Heart left ventricle (tissue), 16 donors: ENCODE measurements at places on chromosomes 6 and 20. TPM values are rescaled to one million over a fixed set of nuclear protein-coding genes. Genes with fewer than 3 reads are reported as not detected.

- H3K36me3 ChIP-seq: no peaks in the 10 kb centered on the region
- peaks cover 13% of the 10 kb centered on the region for H3K4me1 ChIP-seq
- no peaks in the 10 kb centered on the region for H3K27me3 ChIP-seq
- no peak overlapping the region for H3K4me3 ChIP-seq
These were observed 244.7 kb upstream of the BTBD3 start for GRCh38 chr20:11672959-11673358.

The SIRPB2 gene
- total RNA-seq: 1.9 TPM

DNA sequence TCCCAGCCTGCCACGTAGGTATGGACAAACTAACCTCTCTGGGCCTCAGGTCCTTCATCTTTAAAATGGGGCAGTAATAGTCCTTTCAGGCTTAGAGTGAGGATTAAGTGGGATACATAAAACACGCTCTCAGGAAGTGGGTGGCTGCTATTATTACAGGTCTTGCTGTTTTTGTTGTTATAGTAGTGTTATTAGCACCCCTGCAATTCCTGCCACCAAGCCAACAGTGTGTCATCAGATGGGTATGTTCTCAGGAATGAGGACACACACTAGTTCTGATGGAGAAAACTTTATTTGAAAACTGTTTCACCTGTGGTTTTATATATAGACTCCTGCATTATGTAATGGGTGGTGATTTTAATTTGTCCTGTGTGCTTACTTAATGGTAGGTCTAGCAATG, 131.7 kb downstream of the LRRC1 start:
- no peaks in the 10 kb centered on the region for H3K27me3 ChIP-seq
- H3K36me3 ChIP-seq: peaks cover 10% of the 10 kb centered on the region
- no peak overlapping the region for H3K4me3 ChIP-seq
- DNase-seq: no peak

DNA sequence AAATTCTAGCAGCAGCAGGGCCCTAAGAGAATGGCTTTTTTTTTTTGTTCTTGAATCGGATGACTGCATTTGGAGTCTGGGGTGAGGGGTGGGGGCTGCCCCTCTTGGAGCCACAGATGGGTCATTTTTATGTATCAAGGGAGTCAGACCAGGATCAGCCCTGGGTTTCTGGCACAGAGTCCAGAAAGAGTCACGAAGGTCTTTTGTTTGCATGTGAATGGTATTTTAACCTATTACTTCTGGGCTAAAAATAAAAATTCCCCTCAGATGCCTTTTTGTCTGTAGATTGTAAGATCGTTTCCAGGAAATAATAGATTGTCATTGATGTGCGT, 72.5 kb downstream of the PHACTR3 start:
- no peak overlapping the region for H3K4me3 ChIP-seq
- no peaks in the 10 kb centered on the region for H3K36me3 ChIP-seq
- no peak overlapping the region for H3K27ac ChIP-seq
- no peak for DNase-seq

- no peak overlapping the region for H3K4me3 ChIP-seq
- no peaks in the 10 kb centered on the region for H3K27me3 ChIP-seq
- no peaks in the 10 kb centered on the region for H3K36me3 ChIP-seq
- peak overlapping the region; percentile 75 for H3K27ac ChIP-seq
- peaks cover 27% of the 10 kb centered on the region for H3K4me1 ChIP-seq
These were observed 30.9 kb upstream of the NEDD9 start for GRCh38 chr6:11263291-11263775.

- no peak overlapping the region for H3K27ac ChIP-seq
- H3K27me3 ChIP-seq: no peaks in the 10 kb centered on the region
- H3K4me1 ChIP-seq: no peaks in the 10 kb centered on the region
- no peaks in the 10 kb centered on the region for H3K36me3 ChIP-seq
- H3K4me3 ChIP-seq: no peak overlapping the region
These were observed 183.9 kb downstream of the DLL1 start for GRCh38 chr6:170106906-170107525.

- no peak for DNase-seq
- no peaks in the 10 kb centered on the region for H3K4me1 ChIP-seq
- H3K4me3 ChIP-seq: no peak overlapping the region
- H3K36me3 ChIP-seq: no peaks in the 10 kb centered on the region
These were observed 12.9 kb downstream of the FARS2 start for GRCh38 chr6:5274231-5274630.

DNA sequence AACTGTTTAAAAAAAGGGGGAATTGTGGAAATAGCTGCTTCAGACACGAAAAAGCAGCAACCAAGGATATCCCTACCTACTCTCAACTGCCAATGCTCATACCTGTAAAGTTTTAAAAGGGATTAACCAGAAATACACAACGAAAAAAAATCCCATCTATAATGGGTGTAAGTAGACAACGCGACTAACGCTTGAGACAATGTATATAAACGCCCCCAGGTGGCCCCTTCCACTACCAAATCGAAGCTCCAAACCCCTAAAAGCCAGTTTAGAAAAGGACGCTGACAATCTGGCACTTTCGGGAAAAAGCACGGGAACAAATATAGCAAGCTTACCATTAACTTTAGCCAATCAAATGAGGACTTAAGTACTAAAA, 94.5 kb upstream of the BTN3A2 start:
- peaks cover 17% of the 10 kb centered on the region for H3K4me1 ChIP-seq
- DNase-seq: no peak
- no peaks in the 10 kb centered on the region for H3K36me3 ChIP-seq
- H3K4me3 ChIP-seq: no peak overlapping the region
- H3K27ac ChIP-seq: no peak overlapping the region

GRCh38 chr6:90818163-90818562, 231.3 kb upstream of the MAP3K7 start:
- H3K36me3 ChIP-seq: no peaks in the 10 kb centered on the region
- no peak overlapping the region for H3K27ac ChIP-seq
- no peak overlapping the region for H3K4me3 ChIP-seq
- no peaks in the 10 kb centered on the region for H3K4me1 ChIP-seq

The LIME1 gene
- total RNA-seq: 2.8 TPM

DNA sequence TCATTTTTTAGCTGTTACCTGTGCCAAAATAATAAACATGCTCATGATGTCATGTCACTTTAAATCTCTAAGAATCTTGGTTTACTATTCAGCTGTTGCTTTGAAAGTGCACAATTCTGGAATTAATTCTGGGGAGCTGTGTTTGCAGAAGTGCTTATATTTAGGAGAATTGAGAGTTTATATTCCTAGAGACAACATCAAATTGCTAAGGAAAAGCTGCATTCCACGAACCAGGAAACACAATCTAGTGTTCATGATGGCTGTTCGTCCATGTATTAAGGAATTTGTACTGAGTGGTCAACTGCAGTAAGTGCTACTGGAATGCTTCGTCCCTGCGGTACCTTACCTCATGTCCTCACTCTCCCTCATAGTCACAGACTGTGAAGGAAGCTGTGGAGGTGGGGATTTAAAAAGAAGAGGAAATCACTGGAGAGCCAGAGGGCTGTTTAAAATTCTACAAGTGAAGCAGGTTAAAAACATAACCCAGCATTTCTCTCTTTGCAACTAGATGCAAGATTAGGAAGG, 161.0 kb downstream of the TRMT11 start:
- H3K4me3 ChIP-seq: no peak overlapping the region
- H3K27me3 ChIP-seq: peaks cover 12% of the 10 kb centered on the region
- no peak for DNase-seq
- H3K36me3 ChIP-seq: no peaks in the 10 kb centered on the region
- H3K4me1 ChIP-seq: no peaks in the 10 kb centered on the region

DNA sequence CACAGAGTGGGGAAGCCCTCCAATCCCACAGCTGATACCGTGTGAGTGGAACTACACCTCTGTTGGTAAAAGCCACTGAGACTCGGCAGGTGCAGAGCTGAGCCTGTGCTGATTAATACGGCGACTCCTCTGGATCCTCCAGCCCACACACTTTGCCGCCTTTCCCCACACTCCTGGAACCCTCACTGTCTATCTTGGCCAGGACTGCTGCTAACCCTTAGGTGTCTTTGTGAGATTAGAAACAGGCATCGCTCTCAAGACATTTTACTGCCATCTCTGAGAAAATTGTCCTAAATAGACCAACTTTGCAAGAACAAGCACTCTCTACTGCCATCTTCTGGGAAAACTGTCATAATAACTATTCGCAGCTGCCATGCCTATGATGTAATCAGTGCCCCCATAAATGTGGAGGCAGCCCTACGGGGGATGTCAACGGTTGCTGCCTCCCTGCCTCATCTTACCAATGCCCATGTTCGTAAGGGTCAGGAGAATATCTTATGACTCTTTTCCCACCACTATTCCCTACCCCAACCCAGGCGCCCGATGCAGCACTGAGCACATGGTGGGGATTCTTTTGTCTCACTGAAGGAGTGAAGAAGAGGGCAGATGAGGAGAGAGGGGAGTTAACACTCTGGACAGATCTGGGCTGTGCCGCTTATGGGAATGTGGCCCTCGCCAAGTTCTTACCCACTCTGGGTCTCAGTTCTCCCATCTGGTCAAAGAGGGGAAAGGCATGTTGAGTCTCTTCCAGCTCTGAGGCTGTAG, 26.1 kb upstream of the KCNB1 start:
- H3K4me3 ChIP-seq: no peak overlapping the region
- peaks cover 5% of the 10 kb centered on the region for H3K4me1 ChIP-seq
- H3K27me3 ChIP-seq: no peaks in the 10 kb centered on the region
- no peak overlapping the region for H3K27ac ChIP-seq

GRCh38 chr6:8006208-8006607, 58.0 kb downstream of the BLOC1S5 start:
- H3K36me3 ChIP-seq: no peaks in the 10 kb centered on the region
- no peaks in the 10 kb centered on the region for H3K27me3 ChIP-seq
- no peak overlapping the region for H3K4me3 ChIP-seq
- no peak for DNase-seq
- peaks cover 3% of the 10 kb centered on the region for H3K4me1 ChIP-seq

- H3K4me3 ChIP-seq: no peak overlapping the region
- DNase-seq: no peak
- H3K27ac ChIP-seq: no peak overlapping the region
- H3K36me3 ChIP-seq: no peaks in the 10 kb centered on the region
- H3K27me3 ChIP-seq: no peaks in the 10 kb centered on the region
- H3K4me1 ChIP-seq: peaks cover 19% of the 10 kb centered on the region
These were observed 1166.8 kb upstream of the CITED2 start for GRCh38 chr6:140541288-140541687.

The GLP1R gene
- total RNA-seq: 2.4 TPM

GRCh38 chr20:62723768-62724450, 15.3 kb downstream of the NTSR1 start:
- H3K4me3 ChIP-seq: no peak overlapping the region
- H3K4me1 ChIP-seq: no peaks in the 10 kb centered on the region
- peak; percentile 11 for DNase-seq
- H3K36me3 ChIP-seq: no peaks in the 10 kb centered on the region

GRCh38 chr20:36663031-36663430, 17.0 kb upstream of the SLA2 start:
- no peak overlapping the region for H3K27ac ChIP-seq
- H3K36me3 ChIP-seq: peaks cover 70% of the 10 kb centered on the region
- DNase-seq: no peak
- no peaks in the 10 kb centered on the region for H3K27me3 ChIP-seq

DNA sequence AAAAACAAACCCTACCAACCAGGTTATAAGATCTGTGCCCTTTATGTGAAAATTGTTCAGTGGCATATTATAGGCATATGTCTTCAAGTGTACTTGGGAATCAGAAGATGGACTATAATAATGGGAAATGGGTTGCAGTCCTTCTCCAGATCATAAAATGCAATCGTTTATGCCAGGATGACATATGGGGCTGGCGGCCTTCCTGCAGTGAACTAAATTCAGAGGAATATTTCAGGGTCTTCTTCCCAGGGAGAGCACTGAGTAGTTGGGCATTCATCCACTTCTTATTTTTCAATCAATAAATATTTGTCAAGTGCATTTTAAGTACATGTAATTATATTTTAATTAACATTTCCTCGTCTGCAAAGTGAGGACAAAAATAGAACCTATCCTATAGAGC, 176.2 kb upstream of the CNR1 start:
- H3K27ac ChIP-seq: no peak overlapping the region
- H3K27me3 ChIP-seq: no peaks in the 10 kb centered on the region
- no peak overlapping the region for H3K4me3 ChIP-seq
- DNase-seq: no peak

- no peaks in the 10 kb centered on the region for H3K27me3 ChIP-seq
- H3K4me3 ChIP-seq: no peak overlapping the region
- DNase-seq: no peak
- H3K27ac ChIP-seq: no peak overlapping the region
- H3K36me3 ChIP-seq: no peaks in the 10 kb centered on the region
These were observed 37.3 kb downstream of the NINL start for GRCh38 chr20:25547999-25548398.

The VSTM2L gene
- 8.6 TPM for total RNA-seq

- H3K27me3 ChIP-seq: no peaks in the 10 kb centered on the region
- H3K27ac ChIP-seq: no peak overlapping the region
- DNase-seq: no peak
- no peak overlapping the region for H3K4me3 ChIP-seq
These were observed 148.4 kb upstream of the EYA4 start for GRCh38 chr6:133092771-133093170.

DNA sequence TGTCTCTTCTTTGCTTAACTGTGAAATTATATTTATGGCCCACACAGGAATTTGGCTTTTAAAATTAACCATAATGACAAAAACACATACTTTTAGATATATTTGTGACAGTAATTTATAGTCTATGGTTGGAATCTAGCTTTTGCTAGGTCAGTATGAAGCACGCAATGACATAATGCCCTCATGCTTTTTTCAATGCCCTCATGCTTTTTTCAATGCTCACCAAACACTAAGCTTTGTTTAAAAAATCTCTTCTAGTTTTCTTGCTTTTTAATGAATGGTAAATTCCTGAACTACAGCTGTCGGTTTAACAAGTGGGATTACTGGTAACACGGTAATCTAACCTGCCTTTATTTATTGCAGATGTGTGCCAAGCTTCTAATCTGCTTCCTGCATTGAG, 12.7 kb downstream of the CCN6 start:
- H3K4me1 ChIP-seq: no peaks in the 10 kb centered on the region
- H3K27ac ChIP-seq: no peak overlapping the region
- H3K27me3 ChIP-seq: no peaks in the 10 kb centered on the region
- H3K36me3 ChIP-seq: peaks cover 36% of the 10 kb centered on the region

DNA sequence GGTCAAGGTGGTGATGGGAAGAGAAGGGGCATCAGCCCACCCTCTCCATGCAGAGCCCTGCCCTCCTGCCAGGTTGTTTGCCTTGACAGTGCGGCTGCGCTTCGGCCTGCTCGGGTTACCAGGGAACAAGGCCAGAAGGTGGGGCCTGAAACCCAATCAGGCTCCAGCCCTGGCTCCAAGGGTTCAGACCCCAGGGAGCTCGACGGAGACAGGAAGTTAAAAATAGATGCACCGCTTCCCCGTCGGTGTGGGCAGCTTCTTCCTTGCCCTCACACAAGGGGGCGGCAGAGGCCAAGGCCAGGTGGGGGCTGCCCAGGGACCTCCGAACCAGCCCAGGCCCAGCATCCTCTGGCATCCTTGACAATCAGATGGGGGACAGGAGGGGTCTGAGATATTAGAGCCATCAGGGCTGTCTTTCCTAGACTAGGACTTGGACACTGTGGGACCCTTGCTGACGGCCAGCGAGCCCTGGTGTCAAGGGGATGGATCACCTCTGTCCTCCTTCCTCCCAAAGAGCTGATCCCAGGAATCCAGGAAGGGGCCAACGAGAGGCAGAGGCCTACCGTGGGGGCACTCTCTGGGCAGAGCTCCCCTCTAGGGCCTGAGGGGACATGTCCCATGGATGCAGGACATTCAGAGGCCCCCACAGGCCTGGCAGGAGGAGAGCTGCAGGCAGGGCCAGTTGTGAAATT, 65.2 kb downstream of the RIPOR3 start:
- H3K4me1 ChIP-seq: peaks cover 22% of the 10 kb centered on the region
- no peaks in the 10 kb centered on the region for H3K27me3 ChIP-seq
- no peak overlapping the region for H3K4me3 ChIP-seq
- peak; percentile 69 for DNase-seq
- no peaks in the 10 kb centered on the region for H3K36me3 ChIP-seq

The SASH1 gene
- total RNA-seq: 29.8 TPM

- H3K4me3 ChIP-seq: no peak overlapping the region
- H3K4me1 ChIP-seq: no peaks in the 10 kb centered on the region
- no peak overlapping the region for H3K27ac ChIP-seq
- no peaks in the 10 kb centered on the region for H3K27me3 ChIP-seq
These were observed 14.9 kb upstream of the EFHC1 start for GRCh38 chr6:52405243-52405642.
